H4 (cell line): ENCODE measurements at places on chromosomes 6 and 20. TPM values are rescaled to one million over a fixed set of nuclear protein-coding genes. Genes with fewer than 3 reads are reported as not detected.

- DNase-seq: no peak
Observed at GRCh38 chr20:10998476-10998875, 324.7 kb upstream of the JAG1 start.

- no peak for DNase-seq
Observed at GRCh38 chr20:47953471-47953870, 168.2 kb upstream of the SULF2 start.

MOG gene
- not detected in 2 replicates for total RNA-seq

ECT2L gene
- total RNA-seq: not detected in 2 replicates

FOXC1 gene
- total RNA-seq: 4.8 and 4.9 TPM in 2 replicates

OPRL1 gene
- total RNA-seq: 0.23 and 0.97 TPM in 2 replicates

ATP9A gene
- 3.6 and 4.1 TPM in 2 replicates for total RNA-seq

GRCh38 chr6:131107151-131107550 lies 28.1 kb upstream of the AKAP7 start:
- no peak for DNase-seq

TSHZ2 gene
- total RNA-seq: 0.33 and 1.4 TPM in 2 replicates

PTK7 gene
- 46.0 and 57.7 TPM in 2 replicates for total RNA-seq

NRN1 gene
- total RNA-seq: 34.1 and 37.3 TPM in 2 replicates
